ENCODE measurements at places on chromosomes 4 and X.
A peak's percentile ranks its signal among the peaks of the same experiment; 100 is the strongest.

DNA sequence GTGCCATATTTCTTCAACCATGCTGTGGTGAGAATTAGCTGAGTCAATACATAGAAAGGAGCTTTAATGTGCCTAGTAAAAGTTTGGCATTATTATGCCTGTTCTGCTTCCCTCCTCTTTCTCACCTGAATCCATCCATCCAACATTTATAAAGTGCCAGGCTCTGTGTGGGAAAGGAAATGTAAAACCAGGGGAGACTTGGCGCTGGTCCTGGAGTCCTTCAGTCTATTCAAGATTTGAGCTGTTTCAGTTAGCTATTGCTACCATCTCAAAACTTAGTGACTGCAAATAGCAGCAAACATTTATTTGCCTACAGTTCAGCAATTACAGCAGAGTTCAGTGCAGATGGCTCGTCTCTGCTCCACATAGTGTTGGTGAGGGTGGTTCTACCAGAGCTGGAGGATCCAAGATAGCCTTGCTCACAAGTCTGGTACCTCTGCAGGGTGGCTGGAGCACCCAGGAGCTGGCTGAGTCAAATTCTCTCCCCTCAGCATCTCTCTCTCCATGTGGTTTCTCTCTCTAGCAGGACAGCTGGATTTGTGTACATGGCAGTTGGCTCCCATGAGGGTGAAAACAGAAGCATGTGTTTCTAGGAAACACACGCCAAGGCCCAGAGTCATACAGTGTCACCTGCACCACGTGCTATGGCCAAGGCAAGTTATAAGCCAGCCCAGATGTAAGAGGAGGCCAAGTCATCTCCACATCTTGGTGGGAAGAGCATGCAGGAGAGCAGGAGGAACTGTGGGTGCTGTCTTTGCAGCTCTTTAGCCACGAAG, 77.3 kb downstream of the FHDC1 start:
- DNase-seq, result no peak

GRCh38 chr4:54496412-54496811, 161.3 kb upstream of the KIT start:
- peak; percentile 2 for DNase-seq

- no peak for DNase-seq
Observed at GRCh38 chr4:35649778-35650177, 594.5 kb downstream of the ARAP2 start.

GRCh38 chrX:152843852-152844251, 13.0 kb downstream of the NSDHL start:
- DNase-seq, result no peak

- no peak for DNase-seq
Observed at GRCh38 chrX:79361192-79361870, 5.8 kb downstream of the ITM2A start.

GRCh38 chr4:139851133-139851532, 185.5 kb downstream of the MGST2 start:
- no peak for DNase-seq

- DNase-seq, result no peak
Observed at GRCh38 chr4:132026166-132026565, 1122.9 kb upstream of the PCDH10 start.

DNA sequence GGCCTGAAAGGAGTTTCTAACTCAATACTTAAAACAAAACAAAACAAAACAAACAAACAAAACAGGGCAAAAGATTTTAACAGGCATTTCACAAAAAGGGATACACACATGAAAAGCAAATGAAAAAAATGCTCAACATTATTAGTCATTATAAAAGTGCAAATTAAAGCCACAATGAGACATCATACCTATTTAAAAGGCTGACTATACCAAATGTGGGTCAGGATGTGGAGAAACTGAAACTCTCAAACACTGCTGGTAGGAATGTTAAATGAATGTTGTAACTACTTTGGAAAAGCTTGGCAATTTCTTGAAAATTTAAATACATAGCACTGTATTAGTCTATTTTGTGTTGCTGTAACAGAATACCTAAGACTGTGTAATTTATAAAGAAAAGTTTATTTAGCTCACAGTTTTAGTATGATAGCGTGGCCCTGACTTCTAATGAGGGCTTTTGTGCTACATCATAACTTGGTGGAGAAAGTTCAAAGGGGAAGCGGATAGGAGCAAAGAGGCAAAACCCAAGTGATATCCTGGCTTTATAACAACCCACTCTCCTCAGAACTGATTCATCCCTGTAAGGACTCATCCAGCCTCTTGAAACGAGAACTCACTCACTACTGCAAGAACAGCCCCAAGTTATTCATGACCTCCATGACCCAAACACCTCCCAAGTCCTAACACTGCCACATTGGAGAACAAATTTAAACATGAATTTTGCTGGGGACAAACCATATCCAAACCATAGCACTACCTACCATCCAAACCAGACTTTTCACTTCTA, 214.0 kb downstream of the TEX11 start:
- DNase-seq, result no peak
